Activated naive CD4-positive, alpha-beta T cell treated with anti-CD3 and anti-CD28 coated beads, Interleukin-2, amount 50 U/mL, for 72 hours (primary cell): ENCODE measurements at places on chromosomes 4 and X. TPM values are rescaled to one million over a fixed set of nuclear protein-coding genes. Genes with fewer than 3 reads are reported as not detected.

- DNase-seq = no peak
Measured at GRCh38 chrX:5474282-5474681, 754.4 kb downstream of the NLGN4X start.

BEX5 gene
- total RNA-seq = 4.3 TPM

DNA sequence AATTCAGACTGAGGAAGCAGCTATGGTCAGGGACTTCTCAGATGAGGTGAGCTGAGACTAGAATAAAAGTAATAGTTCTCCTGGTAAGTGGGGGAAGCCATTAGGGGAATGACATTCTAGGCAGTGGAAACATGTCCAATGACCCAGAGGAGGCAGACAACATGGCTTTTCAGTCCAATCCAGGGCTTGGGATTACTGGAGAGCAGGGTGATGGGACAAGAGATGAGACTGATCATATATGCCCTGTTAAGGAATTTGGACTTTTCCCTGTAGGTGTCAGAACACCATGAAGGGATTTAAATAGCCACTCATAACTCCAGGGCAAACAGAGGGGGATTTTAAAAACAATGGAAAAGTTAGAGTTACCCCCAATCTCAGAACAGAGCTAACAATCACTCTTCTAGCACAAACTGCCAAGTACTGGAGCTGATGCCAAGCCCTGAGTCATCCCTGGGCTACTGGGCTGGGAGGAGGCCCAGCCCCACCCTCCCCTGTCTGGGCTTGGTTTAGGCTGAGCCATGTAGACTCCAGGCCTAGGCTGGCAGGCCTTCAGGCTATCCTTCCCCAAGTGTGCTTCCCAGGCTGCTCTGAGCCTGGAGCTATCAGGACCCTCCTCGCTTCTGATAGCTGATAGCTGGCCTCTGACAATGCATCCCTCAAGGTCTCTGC, 22.7 kb upstream of the MSN start:
- no peak for DNase-seq

DNA sequence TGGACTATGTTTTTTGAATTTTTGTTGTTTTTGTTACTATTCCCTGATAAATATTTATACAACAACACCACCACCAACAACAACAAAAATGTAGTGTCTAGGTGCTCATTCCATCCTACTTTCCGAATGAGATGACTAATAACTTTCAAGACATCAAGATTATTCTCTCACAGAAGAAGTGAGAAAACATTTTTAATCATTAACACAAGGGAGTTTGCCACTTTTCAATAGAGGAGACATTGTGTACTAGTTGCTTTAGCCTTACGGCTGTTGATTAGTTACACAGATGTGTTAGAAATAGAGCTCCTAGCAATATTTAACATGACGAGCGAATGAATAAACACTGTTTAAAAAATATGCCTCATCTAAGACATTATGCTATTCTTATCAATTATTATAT, 898.8 kb downstream of the C4orf33 start:
- DNase-seq = no peak

GRCh38 chr4:81571105-81571504, 99.4 kb upstream of the RASGEF1B start:
- DNase-seq = no peak

CENPI gene
- total RNA-seq = 25.4 TPM

- DNase-seq = no peak
Measured at GRCh38 chr4:16197876-16198665, 28.2 kb downstream of the TAPT1 start.

GRCh38 chr4:5204781-5205180, 153.5 kb downstream of the STK32B start:
- DNase-seq = no peak

DNA sequence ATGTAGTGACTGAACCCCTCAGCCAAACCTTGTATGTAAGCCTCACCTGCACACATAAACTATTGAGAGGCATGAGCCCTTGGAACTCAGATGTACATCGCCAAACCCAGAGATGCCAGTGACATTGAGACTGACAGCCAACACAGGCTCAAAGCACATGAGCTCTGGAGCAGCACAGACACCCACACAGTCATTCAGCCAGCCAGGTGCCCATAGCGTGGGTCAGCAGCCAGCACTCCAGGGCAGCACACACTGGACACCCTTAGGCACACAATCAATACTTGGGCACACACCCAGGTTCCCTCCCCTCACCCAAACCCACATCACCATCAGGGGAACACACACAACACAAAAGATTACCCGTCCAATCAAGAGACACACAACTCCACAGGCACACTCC, 4.3 kb upstream of the TIMP1 start:
- no peak for DNase-seq

DNA sequence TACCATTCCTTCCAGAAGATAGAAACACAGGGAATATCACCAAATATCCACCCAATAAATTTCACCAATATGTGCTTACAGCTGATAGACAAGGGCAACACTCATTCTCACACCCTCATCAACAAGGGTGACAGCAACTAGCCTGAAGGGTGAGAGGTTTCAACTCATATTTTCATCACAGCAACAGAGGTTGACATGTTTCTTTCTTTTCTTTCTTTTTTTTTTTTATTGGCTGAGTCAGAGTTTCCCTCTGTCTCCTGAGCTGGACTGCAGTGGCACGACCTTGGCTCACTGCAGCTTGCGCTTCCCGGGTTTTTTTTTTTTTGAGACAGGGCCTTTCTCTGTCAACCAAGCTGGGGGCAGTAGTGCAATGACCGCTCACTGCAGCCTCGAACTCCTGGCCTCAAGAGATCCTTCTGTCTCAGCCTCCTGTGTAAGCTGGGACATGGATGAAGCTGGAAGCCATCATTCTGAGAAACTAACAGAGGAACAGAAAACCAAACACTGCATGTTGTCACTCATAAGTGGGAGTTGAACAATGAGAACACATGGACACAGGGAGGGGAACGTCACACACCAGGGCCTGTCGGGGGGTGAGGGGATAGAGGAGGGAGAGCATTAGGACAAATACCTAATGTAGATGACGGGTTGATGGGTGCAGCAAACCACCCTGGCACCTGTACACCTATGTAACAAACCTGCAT, 27.5 kb upstream of the ASMTL start:
- DNase-seq = no peak

GRCh38 chrX:109886122-109886761, 116.7 kb upstream of the TMEM164 start:
- DNase-seq = peak; percentile 12

GRCh38 chr4:120491481-120491880, 424.8 kb upstream of the MAD2L1 start:
- DNase-seq = no peak

GRCh38 chr4:53465281-53465680, 87.8 kb downstream of the FIP1L1 start:
- no peak for DNase-seq

GRCh38 chrX:108712886-108713285, 23.5 kb downstream of the IRS4 start:
- no peak for DNase-seq

CXCL10 gene
- total RNA-seq = 1.2 TPM

PORCN gene
- 11.8 TPM for total RNA-seq
